ENCODE measurements at places on chromosomes 1 and 21. TPM values are rescaled to one million over a fixed set of nuclear protein-coding genes. Genes with fewer than 3 reads are reported as not detected.

Gene TNFRSF18
- total RNA-seq = 4.2 TPM

Gene INSRR
- total RNA-seq = 0.08 TPM

Gene OR2G6
- not detected for total RNA-seq

Gene TMEM200B
- not detected for total RNA-seq

Gene OR2T29
- not detected for total RNA-seq

Gene CHI3L2
- 8.7 TPM for total RNA-seq

Gene PSMD4
- 56.7 TPM for total RNA-seq

Gene CLEC20A
- total RNA-seq = not detected

Gene C1QTNF12
- total RNA-seq = 3.2 TPM

Gene LDLRAP1
- 46.1 TPM for total RNA-seq

Gene NECTIN4
- not detected for total RNA-seq

Gene CDC20
- 1.3 TPM for total RNA-seq

Gene FABP3
- not detected for total RNA-seq

Measured in CD8-positive, alpha-beta T cell (primary cell).